ENCODE measurements at places on chromosomes 13 and 19.

- DNase-seq, result no peak
These were observed at the start of gene REEP6 for GRCh38 chr19:1491114-1491848. TSS of gene REEP6 (plus strand) at chr19:1491181. CDS start at chr19:1491270, 89 bp downstream.

DNA sequence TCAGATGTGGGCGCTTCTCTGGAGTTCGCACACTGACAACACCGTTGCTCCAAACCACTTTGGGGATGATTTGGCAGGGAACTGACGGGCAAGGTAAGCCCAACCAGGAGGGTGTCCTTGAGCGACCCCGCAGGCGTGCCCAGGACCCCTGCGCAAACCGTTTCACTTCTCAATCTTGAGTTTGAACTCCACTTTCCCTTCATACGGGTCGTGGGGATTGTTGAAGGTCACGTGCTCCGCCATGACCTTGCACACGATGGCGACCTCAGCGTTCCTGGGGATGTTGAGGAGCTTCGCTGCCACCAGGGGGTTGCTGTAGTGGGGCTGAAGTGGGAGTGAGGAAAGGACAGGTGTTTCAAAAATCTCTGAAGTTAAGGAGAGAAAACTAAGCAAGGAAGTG, 8.8 kb downstream of the ATP4B start:
- peak; percentile 26 for DNase-seq

GRCh38 chr13:95235199-95235756, 66.0 kb downstream of the ABCC4 start:
- no peak for DNase-seq

DNA sequence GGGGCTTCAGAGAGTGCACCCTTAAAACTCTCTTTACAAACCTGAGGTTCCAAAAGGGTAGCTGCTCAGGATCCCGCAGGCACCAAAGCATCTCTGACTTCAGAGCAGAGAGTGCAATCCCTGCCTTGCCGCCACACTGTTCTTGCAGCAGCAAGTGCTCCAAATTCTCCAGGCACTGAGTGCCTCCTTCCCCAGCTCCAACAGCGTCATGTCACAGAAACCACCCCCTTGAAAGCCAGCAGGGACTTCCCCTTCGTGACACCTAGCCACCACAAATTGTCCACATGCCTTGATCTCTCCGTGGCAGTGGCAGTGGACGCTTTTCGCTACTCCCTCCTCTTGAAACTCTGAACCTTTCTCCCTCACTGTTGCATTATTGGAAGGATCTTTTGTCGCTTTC, 39.9 kb downstream of the MBNL2 start:
- DNase-seq, result no peak

DNA sequence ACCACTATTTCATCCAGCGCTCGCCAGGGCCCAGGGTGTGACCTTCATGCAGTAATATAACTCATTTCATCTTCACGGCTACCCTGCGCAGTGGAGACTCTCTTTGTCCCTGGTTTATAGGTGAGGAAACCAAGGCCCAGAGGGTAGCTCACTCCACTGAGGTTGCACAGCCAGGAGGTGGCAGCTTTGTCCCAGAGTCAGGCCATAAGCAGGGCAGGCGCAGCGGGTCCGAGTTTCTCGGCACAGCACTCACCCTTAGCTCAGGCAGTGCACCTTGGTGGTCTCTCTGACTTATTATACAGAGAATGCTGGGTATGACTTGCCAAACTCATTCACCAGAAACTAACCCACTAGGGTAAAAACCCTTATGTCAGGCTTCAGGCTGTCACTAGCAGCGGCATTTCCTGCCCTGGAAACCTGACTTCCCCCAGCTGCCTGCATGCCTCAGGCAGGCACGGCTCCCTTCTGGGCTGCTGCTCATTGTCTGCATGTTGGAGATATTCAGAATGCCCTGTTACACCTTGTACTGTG, 24.5 kb downstream of the PPP5C start:
- DNase-seq, result no peak

DNA sequence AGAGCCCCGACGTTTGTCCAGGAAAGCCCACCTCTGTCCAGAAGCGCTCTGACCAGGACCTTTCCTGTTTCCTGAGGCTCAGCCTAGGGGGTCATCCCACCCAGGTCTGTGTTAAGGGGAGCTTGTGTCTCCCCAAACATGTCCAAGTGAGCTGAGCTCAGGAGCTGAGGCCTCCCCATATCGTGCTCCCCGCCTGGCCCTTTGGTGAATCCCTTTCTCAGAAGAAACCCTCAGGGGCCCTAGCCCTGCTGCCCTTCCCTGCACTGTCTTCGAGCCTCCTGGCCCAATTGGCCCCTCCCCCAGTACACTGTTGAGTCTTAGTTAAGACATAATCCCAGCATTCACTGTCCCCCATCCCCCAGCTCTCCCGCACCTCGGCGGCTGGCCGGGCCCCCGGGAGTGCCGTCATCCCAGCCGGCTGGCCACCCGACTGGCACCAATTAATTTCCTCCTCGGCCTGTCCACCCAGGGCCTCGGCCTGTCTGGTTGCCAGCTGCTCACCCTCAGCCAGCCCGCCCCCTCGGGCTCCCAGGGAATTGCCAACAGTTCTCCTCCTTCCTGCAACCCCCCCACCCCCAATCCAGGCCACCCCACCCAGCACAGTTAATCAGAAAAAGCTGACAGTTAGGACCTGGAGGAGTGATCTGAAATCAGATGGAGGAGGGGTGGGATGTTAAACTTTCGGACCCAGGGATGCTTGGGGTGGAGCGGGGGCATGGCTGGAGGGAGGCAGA, 13.6 kb downstream of the IER2 start:
- DNase-seq, result peak; percentile 71

- DNase-seq, result no peak
These were observed 3.3 kb downstream of the ZNF574 start for GRCh38 chr19:42079276-42079669.

DNA sequence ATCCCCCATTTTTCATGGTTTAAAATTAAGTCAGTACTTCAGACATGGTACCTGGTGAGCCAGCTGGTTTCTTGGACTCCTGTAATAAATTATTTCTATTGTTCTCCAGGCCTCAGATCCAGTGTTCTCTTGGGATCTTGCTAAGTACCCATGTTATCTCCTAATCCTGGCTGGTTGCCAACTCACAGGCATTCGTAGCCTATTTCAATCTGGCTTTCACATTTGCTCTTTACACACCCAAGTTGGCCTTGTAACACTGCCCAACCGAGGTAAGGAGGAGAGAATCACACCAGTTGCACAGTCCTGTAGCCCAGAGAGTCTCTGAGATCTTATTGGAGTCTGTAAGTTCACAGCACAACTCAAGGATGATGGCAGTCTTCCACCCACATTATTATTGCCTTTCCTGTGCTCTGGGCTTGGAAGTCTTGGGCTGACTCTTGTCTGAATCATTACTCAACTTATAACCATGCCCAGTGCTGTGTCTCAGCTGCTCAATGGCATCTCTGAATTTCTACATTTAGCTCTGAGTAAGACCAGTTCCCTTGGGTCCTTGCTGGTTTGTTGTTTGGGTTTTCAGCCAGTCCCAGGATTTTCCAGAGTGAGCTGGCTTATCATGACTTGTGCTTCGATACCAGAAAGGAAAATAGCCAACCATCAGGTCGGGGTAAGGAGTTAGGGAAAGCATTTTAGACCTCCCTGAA, 76.6 kb upstream of the KLF12 start:
- DNase-seq, result no peak

DNA sequence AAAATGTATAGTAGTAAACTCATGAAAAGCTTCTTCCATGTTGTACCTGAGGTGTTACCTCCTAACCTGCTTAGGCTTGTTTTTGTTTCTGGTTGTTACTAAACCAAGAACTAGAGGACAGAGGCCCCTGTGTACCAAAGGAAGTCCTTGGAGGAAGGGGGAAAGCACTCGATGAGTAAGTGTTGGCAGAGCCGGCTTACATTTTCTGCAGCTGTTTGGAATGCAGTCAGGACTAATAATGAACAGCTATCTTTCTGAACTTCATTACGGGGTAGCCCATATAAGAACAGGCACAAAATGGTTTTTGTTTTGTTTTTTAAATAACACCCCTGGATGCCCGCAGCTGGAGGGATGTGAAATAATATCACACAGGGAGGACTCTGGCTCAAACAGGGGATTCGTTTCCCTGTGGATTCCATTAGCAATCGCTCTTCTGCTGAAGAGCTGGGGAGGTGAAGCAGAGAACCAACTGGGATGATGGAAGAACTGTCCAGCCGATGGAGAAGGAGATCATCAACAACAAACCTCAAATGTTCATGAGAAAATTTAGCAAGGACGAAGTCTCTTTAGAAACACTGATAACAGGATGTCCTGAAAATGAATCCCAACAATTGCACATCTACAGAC, 214.2 kb upstream of the MAB21L1 start:
- no peak for DNase-seq

GRCh38 chr13:112450118-112450903, 74.2 kb downstream of the SPACA7 start:
- DNase-seq, result no peak

DNA sequence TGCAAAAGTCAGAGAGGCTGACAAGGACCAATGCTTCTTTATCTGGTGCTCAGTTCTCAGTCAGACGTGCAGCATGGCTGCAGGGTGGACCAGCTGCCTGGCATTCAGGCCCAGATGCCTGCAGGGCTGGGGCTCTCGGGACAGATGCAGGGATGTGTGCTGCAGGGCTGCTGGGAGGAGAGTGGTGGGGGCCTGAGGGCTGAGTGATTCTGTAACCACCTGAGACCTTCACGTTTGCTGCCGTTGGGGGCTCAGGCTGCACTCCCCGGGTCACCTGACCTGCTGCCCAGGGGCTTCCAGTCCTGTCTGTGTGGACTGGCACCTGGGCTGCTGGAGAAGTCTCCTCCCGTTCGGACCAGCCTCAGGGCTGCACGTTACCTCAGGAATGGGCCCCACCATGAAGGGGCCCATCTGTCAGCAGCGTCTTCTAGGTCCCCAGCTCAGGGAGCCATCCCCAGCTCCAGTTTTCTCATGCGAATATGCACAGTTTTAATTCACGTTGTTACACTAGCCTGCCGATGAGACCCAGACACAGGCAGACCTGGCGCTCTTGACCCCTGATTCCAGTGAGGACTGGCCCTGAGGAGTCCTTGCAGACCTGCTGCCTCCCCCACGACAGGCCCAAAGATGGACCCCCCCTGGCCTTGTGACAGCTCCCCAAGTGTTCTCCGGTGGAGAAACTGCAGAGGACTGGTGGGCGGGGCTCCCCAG, 16.9 kb downstream of the KCTD15 start:
- no peak for DNase-seq

DNA sequence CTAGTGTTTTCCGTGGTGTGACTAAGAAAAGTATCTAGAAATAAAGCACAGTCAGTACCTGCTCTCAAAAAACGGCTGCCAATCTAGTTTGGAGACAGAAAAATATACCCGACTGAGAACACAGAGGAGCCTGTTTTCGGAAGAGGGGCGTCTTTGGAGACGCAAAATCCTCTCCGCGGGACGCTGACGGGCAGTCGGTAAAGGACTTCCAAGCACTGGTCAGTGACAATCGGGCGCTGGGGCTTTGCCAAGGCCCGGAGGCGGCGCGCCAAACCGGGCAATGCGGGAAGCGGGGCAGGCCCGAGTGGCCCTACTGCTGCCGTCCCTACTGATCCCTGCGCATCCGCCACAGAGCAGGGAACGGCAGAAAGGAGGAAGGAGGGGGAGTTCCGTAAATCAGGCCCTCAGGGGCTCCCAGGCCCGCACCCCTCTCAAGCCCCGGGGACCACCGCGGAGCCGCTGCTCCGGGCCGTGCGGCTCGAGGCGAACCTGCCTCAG, 588 bp upstream of the DPY19L3 start:
- peak; percentile 28 for DNase-seq

GRCh38 chr13:39047560-39047959, 9.3 kb downstream of the NHLRC3 start:
- no peak for DNase-seq

GRCh38 chr13:28630869-28631268, 28.1 kb upstream of the POMP start:
- DNase-seq, result no peak

DNA sequence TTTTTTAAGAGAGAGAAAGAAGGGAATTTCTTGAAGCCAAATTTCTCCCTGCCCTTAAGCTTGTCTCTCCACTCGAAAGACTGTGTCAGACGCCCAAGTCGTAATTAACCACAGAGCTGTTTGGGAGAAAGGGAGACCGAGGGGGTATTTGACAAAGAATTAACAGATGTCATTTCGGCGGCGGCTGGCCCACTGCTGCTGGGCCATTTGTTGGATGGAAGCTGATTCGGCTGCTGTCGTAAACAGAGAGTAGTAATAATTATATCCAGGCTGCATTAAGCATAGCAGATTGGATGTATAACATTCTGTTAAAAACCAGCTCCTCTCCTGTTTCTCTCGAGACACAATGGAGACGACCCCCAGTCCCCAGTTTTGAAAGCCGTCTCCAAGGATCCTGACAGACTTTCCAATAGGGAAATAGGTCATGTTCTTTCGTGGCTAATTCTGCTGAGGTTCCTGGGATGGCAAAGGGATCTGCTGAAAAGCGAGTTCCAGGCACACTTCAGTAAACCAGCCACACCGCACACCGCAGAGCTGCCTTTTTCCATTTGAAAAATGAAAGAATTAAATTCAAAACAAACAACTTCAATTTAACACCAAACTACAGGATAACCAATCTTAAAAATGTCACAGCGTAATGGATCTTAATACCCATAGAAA, 71.5 kb downstream of the KCTD15 start:
- no peak for DNase-seq

DNA sequence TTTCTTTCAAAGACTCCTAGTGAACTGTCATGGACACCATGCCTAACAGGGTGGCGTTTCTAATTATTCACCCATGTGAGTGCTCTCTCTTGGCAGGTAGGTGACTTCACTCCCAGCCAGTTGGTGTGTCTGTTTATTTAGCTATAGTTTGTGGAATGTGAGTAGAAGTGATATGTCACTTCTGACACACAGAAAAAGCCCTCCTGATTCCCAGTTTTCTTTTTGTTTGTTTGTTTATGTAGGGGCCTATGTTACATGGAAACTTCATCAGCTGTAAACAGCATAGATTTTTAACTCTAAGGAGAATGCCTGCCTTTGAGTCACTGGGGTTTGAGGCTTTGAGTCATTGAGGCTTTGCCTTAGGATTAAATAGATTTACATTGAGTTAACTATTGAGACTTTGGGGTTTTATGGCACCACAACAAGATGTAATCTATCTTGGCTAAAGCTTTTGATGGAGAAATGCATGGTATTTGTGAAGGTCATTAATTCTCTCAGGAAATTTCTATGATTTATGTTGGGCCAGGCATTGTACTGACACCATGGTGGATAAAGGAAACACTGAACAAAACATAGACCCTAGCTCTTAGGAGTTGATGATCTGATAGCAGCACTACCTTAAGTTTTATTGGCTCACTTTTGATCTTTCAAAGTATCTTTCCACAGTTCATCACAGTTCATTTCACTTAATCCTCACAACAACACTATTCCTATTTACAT, 45.3 kb downstream of the UFM1 start:
- no peak for DNase-seq

GRCh38 chr19:47351548-47351947, 2.4 kb downstream of the DHX34 start:
- DNase-seq, result no peak

DNA sequence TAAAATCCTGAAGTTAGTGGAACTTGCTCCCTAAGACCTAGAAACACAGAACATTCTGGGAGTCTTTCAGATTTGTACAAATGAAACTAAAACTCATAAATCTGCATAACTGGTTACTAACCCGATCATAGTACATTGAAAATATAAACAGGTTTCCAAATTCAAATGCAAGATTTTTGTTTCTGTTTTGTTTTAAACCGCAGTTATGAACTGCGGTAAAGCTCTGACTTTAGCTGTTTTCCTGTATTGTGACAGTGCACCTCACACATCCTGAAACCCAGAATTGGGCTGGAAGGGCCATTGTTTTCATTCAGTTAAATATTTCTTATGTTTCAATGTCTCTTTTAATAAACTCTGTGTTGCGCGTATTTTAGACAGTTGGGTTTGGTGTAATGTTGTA, 204.7 kb downstream of the SHISA2 start:
- DNase-seq, result no peak
